ENCODE measurements at places on chromosomes 11 and 22.

GRCh38 chr11:36019722-36020121, 75.9 kb downstream of the LDLRAD3 start:
- DNase-seq, result no peak

DNA sequence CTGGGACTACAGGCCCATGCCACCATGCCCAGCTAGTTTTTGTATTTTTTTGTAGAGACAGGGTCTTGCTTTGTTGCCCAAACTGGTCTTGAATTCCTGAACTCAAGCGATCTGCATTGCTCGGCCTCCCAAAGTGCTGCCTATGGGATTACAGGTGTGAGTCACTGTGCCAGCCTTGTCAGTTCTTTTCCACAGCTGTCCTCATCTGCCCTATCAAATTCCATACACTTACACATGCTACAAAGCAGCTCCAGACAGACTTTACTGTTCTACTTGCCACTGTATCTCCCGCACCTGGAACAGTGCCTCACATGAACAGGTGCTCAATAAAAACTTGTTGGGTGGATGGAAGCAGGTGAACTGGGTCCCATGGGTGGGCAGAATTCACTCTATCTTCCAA, 8.2 kb downstream of the STX5 start:
- no peak for DNase-seq

GRCh38 chr11:19595840-19596751, 116.5 kb upstream of the NAV2 start:
- no peak for DNase-seq

GRCh38 chr22:31044262-31044861, 36.8 kb upstream of the SMTN start:
- no peak for DNase-seq

DNA sequence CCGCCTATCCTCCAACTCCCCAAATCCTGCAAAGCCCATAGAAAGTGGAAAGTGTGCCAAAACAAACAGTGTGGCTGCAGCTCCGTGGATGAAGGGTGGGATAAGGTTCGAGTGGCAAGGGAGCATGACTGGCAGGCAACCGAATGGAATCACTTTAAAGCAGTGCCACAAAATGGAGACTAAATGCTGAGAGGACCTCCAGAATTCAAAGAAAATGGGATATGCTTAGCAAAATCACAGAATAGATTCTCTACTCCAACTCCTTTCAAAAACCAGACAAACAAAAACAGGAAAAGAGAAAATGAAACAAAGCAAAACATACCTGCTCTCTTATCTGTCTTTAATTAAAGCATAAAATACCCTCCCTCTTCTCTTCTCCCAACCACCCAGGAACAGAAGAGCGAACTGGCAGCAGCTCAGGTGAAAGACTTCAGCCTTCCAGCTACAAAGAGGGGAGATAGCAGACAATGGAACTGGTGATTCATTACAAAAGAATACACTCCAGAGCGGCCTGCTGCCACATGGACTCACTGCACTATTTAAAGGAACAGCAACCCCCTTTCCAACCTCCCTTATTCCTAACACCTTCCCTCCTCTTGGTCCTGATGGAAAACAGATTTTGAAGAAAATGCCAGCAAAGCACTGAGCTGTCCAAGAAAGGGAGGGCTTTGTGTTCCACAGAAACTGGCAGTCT, 118.5 kb downstream of the APOL5 start:
- DNase-seq, result no peak

GRCh38 chr11:83448686-83449085, 162.5 kb upstream of the CCDC90B start:
- DNase-seq, result no peak
